COR-L47 (cell line): ENCODE measurements at places on chromosomes 12 and 14.

DNA sequence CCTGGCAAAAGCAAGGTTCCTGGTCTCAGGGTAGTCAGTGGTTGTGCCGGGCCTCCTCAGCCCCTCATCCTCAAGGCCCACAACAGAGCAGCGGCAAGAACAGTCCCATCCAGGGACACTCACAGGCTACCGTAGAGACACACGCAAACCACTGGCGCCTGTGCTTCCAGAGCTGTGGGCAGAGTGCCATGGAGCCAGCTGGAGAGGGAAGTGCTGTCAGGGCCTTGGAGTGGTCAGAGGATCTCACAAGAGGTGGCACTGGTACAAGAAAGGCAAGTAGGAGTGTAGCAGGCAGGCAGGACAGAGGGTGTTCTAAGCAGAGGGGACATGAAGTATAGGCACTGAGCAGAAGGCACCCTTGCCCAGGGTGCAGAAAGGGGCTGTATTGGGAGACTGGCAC is 34.6 kb downstream of the ANKRD9 start:
- no peak for DNase-seq

DNA sequence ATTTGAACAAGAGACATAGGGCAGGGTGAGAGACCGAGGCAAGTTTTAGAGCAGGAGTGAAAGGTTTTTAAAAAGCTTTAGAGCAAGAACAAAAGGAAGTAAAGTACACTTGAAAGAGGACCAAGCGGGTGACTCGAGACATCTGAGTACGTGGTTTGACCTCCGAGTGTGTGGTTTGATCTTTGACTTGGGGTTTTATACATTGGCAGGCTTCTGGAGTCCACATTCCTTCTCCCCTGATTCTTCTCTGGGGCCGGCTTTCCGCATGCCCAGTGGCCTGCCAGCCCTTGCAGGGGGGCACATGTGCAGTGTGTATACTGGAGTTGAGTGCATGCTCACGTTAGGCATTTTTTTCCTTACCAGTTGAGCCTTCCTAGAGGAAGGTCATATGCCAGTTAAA is 96.3 kb downstream of the SLC15A4 start:
- no peak for DNase-seq

GRCh38 chr12:5176036-5176435 is 132.4 kb downstream of the KCNA5 start:
- DNase-seq, result no peak

- no peak for DNase-seq
These were observed 95.2 kb downstream of the AACS start for GRCh38 chr12:125160281-125160955.

GRCh38 chr12:71562676-71563595 is 100.7 kb downstream of the ZFC3H1 start:
- DNase-seq, result peak; percentile 56

- no peak for DNase-seq
These were observed 35.6 kb upstream of the FICD start for GRCh38 chr12:108479364-108480070.

DNA sequence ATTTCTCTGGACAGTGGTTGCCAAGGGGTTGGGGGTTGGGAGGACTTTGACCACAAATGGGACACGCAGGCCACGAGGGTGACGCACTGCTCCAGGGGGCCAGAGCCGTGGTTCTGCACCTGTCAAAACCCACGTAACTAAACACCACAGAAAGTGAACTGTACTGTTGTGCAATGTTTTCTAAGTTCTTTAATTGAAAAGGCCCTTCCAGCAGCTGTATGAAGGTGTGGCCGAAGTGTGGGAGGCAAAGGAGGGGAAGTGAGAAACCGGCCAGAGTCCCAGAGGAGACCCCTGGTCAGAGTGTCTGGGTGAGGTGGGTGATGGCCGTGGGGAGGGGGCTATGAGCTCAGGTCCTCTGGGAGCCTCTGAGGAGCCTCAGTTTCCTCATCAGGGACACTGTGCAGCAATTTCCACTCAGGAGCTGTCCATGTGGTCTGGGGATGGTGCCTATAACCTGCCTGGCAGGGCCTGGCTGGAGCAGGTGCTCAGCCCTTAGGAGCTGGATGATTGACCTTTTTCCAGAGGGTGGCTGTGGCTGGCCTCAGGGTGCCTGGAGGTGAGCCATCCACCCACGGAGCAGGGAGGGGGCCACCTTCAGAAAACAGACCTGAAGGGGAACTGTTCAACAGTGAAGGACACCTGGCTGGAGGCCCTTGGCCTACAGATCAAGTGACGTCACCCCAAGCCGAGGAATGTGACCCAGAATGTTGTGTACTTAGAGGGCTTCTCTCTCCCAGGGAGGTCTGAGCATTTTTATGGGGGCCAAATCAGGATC is 9.8 kb upstream of the BDKRB2 start:
- DNase-seq, result no peak

- DNase-seq, result peak; percentile 59
These were observed 192.4 kb upstream of the SLC16A7 start for GRCh38 chr12:59403259-59403932.

- DNase-seq, result no peak
These were observed 21.4 kb downstream of the ACVR1B start for GRCh38 chr12:51972849-51973273.

DNA sequence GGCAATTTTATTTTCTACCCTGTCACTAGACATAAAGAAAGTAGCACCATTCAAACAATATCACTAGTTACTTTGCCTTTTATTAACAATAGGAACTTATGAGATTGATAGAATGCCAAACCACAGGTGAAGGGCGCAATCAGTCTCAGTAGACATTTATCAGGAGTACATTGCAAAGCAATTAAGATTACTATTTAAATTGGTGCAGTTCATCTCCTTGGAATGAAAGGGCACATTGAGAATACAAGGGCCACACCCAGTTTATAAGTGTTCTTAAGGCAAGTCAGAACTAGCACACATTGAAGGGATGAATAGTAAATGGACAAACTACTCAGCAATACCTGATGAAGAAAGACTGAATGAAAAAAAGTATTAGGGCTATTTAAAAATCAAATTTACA is 601.4 kb downstream of the C12orf50 start:
- DNase-seq, result no peak

DNA sequence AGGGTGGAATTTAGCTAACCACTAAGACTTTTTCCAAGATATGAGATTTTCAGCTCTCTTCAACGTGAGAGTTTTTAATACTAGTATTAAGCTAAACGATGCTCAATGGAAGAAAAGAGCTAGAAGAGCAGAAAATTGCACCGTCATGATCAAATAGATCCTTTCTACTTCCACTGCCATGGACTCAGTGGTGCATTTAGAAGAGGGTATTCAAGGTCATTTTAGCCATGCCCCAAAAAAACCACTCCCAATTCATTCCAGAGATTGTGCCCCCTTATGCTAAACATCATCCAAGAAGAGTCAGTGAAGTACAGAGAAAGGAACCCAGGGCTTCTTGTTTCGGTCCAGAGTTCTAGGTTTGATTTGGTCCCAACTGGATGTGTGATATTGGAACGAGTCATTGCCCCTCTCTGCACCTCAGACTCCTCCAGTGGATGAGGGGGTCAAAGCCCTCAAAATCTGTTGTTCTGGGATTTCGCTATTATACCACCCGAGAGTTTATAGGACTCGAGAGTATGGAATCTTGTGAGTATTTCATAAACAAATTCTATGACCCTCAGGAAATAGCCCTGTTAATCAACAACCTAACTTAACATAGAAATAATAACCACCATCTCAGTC is 55.2 kb downstream of the DAD1 start:
- no peak for DNase-seq

- DNase-seq, result no peak
These were observed 493.4 kb upstream of the TMEM132C start for GRCh38 chr12:127773520-127773919.

DNA sequence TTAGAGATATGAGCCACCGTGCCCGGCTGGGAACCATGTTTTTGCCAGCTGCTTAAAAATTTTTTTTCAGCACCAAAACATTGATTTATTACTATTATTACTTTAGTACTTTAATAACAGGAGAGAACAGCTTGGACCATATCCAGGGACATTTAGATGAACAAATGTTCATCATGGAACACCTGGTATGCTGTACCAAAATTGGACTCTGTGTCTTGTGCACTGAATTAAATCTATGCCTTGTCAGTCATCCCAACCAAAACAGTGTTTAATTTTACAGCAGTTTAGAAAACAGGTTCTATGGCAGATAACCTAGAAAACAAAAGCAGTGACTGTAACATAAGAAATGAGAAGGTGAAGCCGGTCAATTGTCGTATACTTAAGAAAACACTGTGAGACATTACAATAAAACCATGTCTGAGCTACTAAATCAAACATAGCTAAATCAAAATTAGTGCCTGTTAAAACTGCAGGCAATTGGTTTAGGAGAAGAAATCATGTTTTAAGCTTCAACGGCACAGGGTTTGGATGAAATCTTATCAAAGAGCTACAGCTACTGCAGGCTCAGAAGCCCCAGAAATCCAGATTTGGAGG is 58.2 kb upstream of the PYGL start:
- peak; percentile 19 for DNase-seq

- no peak for DNase-seq
These were observed 135.9 kb upstream of the NTF3 start for GRCh38 chr12:5295996-5296395.

GRCh38 chr12:74889563-74890236 is 319.9 kb downstream of the KCNC2 start:
- no peak for DNase-seq

DNA sequence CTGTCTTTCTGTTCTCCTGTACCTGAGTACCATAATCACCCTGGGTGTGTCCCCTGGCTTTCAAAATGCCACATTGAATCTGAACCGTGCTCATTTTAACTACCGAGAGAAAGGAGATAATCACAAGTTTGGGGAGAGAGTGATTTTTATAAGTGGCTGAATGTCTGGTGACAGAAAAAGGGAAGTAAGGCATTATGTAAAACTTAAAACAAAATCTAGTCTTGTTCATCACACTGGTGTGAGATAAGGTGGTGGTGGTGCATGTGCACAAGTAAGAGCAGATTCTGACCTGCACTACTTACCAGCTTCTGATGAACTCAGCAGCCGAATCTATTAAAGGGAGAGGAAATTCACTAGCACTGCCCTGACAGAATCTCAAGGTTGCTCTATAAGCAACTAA is 56.3 kb downstream of the SPPL3 start:
- no peak for DNase-seq

DNA sequence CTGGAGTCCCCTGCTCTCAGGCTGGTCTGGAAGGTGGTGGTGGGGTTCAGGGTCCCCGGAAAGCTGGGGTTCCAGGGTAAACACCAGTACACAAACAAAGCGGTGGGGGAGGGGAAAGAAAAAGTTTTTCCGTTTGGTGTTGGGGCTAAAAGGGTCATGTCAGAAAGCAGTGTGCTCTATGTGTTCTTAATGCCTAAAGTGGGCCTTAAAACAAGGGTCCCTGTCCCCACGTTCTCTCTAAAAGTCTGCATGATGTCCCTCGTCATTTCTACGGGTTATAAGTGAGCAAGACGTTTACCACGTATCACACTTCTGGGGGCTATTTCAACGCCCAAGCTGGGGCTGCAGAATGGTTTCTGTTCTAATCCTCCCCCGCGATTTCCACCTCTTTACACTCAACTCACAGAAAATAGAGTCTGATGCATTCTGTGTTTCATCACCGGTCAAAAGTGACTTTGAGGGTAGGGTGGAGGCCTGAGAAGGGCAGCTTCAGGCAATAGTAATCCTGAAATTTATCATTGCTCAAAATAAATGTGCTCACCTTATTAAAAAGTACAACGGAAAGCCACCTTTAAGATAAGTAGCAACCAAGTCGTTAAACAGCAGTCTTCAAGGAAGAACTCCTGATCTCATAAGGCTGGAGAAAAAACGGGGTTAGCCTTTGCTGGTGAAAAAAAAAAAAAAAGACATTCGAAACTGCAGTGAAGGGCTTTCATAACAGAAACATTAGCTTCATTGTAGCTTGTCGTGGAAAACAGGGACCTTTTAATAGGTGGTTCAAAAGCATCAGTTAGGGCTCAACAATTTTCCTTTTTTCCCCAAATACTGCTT is 63.9 kb upstream of the PTGR2 start:
- DNase-seq, result no peak

- DNase-seq, result no peak
These were observed 23.7 kb downstream of the SFSWAP start for GRCh38 chr12:131734336-131735152.

DNA sequence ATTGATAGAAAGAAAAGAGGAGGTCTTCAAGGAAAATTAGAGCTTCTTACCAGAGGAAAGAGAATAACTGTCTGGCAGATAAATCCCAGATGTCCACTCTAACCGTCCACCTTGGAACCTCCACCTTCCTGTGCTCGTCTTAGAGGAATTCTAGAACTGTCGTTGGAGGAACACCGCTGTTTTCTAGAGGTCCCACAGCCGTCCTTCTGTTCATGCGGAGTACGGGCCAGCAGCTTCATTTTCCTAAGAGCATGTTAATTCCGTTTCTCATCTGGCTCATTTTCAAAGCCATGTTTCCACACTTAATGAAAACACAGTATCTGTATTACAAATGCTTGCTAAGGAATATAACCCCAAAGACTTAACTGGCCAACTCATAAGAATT is 107.9 kb upstream of the ESRRB start:
- DNase-seq, result no peak
